ENCODE measurements at places on chromosomes 2 and 18. TPM values are rescaled to one million over a fixed set of nuclear protein-coding genes. Genes with fewer than 3 reads are reported as not detected.

DNA sequence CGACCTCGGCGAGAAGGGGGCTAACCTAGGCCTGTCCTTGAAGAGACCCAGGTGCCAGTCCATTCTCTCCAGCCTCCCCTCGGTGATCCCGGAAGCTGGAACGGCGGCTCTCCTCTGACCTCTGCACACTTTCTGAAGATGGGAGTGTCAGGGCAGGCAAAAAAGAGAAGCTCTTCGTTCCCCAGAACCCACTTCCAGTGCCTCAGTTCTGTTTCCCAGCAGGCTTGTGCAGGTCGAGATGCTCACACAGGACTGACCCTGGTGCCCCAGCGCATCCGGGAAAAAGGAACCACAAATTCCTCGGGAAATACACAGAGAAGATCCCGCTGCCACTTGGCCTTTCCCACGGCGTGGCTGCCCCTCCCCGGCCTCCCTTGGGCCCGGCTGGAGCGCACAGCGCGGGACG lies 681 bp upstream of the PTPN18 start:
- H3K27ac ChIP-seq, result peak overlapping the region; percentile 80
- DNase-seq, result no peak
- H3K4me1 ChIP-seq, result peaks cover 17% of the 10 kb centered on the region

GRCh38 chr2:203949228-203949627 lies 12.7 kb downstream of the ICOS start:
- DNase-seq, result no peak
- no peaks in the 10 kb centered on the region for H3K27me3 ChIP-seq

DNA sequence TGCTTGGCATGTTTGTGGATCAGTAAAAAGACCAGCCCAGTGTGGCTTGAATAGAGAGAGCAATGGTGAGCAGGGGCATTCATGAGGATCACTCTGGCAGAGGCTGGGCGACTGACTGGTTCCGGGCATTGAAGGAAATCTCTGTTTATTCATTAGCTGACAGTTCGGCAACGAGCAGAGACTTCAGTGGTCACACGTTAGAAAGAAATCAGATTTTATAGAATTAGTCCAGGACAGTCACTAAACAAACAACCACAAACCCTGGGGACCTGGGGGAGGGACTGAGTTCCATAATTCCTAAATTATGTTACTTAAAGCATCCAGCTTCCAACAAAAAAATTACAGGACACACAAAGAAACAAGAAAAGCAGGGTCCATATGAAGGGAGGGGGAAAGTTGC lies 72.5 kb downstream of the NOL10 start:
- no peak overlapping the region for H3K4me3 ChIP-seq
- no peaks in the 10 kb centered on the region for H3K4me1 ChIP-seq

GRCh38 chr2:88729061-88729745 lies 37.7 kb downstream of the RPIA start:
- no peaks in the 10 kb centered on the region for H3K27me3 ChIP-seq
- H3K27ac ChIP-seq, result no peak overlapping the region
- no peaks in the 10 kb centered on the region for H3K36me3 ChIP-seq
- no peak overlapping the region for H3K4me3 ChIP-seq

GRCh38 chr2:241804326-241805229 lies 4.4 kb upstream of the NEU4 start:
- H3K4me1 ChIP-seq, result peaks cover 25% of the 10 kb centered on the region
- no peaks in the 10 kb centered on the region for H3K27me3 ChIP-seq
- no peaks in the 10 kb centered on the region for H3K36me3 ChIP-seq
- no peak for DNase-seq
- H3K4me3 ChIP-seq, result no peak overlapping the region

- H3K27me3 ChIP-seq, result no peaks in the 10 kb centered on the region
- DNase-seq, result no peak
- H3K27ac ChIP-seq, result no peak overlapping the region
- H3K4me1 ChIP-seq, result no peaks in the 10 kb centered on the region
Observed at GRCh38 chr18:37385846-37386778, 179.5 kb downstream of the CELF4 start.

GRCh38 chr18:54069729-54070128 lies 154.7 kb downstream of the MBD2 start:
- no peaks in the 10 kb centered on the region for H3K36me3 ChIP-seq
- no peak overlapping the region for H3K4me3 ChIP-seq
- H3K27ac ChIP-seq, result no peak overlapping the region
- no peak for DNase-seq

- no peak overlapping the region for H3K4me3 ChIP-seq
- no peaks in the 10 kb centered on the region for H3K4me1 ChIP-seq
- no peak overlapping the region for H3K27ac ChIP-seq
- no peaks in the 10 kb centered on the region for H3K36me3 ChIP-seq
- DNase-seq, result no peak
Observed at GRCh38 chr2:182831921-182832320, 34.5 kb downstream of the FRZB start.

DNA sequence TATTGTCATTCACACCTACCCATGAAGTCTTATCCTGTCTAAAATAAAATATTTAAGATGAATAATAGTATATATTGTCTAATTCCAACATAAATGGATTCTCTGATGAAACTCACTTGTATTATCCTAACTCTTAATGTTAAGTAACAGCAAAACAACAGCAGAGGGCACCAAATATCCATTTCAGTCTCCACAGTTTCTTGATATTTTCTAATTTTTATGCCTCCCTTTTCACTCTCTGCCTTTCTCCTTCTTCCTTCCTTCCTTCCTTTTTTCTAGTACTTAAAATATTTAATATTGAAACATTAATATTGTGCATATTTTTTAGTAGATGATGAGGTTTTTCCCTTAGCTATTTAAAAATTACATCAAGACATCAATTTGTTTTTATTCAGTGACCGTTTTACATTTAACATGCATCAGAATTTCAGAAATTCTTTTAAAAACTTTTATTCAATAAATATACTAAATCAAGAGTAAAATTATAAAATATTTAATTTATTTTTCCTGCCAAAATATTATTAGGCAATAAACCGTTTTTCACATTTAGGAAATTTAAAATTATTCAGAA lies 97.6 kb downstream of the WDR7 start:
- DNase-seq, result no peak
- H3K4me1 ChIP-seq, result no peaks in the 10 kb centered on the region
- H3K27ac ChIP-seq, result no peak overlapping the region
- H3K27me3 ChIP-seq, result no peaks in the 10 kb centered on the region
- no peak overlapping the region for H3K4me3 ChIP-seq

- H3K36me3 ChIP-seq, result peaks cover 17% of the 10 kb centered on the region
- H3K27me3 ChIP-seq, result no peaks in the 10 kb centered on the region
- DNase-seq, result no peak
- H3K4me3 ChIP-seq, result no peak overlapping the region
Observed at GRCh38 chr2:43559391-43560230, 36.2 kb downstream of the THADA start.

- H3K4me3 ChIP-seq, result no peak overlapping the region
- H3K4me1 ChIP-seq, result peaks cover 8% of the 10 kb centered on the region
- H3K36me3 ChIP-seq, result no peaks in the 10 kb centered on the region
- H3K27ac ChIP-seq, result no peak overlapping the region
- DNase-seq, result no peak
Observed at GRCh38 chr2:74869517-74869916, 35.6 kb downstream of the HK2 start.

DNA sequence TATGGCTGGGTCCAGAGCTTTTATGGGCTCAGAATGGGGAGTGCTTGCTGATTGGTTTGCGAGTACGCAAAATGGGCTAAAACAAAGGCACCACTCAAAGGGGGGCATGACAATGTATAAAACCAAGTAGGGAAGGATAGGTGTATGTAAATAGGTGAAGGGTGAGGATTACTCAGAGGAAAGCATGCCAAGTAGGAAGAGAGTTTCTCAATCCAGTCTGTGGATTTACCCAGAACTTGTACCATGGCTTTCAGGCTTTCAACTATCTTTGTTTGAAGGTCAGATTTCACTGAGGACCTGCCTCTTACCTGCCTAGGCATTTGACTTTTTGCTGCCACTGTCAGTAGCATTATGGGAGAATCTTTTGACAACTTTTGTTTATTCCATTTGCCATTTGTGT lies 92.3 kb downstream of the RAB3GAP1 start:
- H3K4me1 ChIP-seq, result no peaks in the 10 kb centered on the region
- no peak overlapping the region for H3K27ac ChIP-seq
- no peaks in the 10 kb centered on the region for H3K27me3 ChIP-seq
- DNase-seq, result no peak
- H3K36me3 ChIP-seq, result no peaks in the 10 kb centered on the region
- no peak overlapping the region for H3K4me3 ChIP-seq

- no peak overlapping the region for H3K4me3 ChIP-seq
- H3K27me3 ChIP-seq, result no peaks in the 10 kb centered on the region
- DNase-seq, result no peak
- H3K4me1 ChIP-seq, result no peaks in the 10 kb centered on the region
Observed at GRCh38 chr2:80078290-80079036, 226.1 kb downstream of the LRRTM1 start.

GRCh38 chr2:164080486-164080885 lies 344.7 kb upstream of the FIGN start:
- no peak for DNase-seq
- no peaks in the 10 kb centered on the region for H3K36me3 ChIP-seq
- H3K27me3 ChIP-seq, result no peaks in the 10 kb centered on the region
- no peak overlapping the region for H3K4me3 ChIP-seq

DNA sequence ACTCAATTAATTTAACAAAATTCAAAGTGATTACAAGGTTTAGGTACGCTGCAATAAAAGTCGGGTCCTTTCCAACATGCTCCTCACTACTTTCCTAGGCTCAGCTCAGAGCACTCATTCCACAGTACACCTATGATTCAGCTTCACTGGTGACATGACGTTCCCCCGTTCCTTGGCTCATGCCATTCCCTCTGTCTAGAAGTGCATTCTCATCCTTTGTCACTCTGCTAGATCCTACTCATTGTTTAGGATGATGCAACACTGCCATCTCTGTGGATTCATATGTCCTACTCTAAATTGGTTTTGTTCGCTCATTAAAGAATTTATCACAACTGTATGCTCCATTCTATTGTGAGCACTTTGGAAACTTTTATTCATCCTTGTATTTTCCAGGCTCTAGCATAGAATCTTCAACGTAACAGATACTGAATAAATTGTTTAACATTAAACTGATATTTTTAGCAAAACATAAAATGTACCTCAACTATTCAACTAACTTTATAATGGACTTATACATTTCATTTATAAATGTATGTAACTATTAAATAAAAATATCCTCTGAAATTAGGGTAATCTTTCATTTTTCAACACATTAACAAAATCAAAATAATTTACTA lies 78.6 kb downstream of the FAM228A start:
- no peak overlapping the region for H3K27ac ChIP-seq
- H3K27me3 ChIP-seq, result no peaks in the 10 kb centered on the region
- no peak overlapping the region for H3K4me3 ChIP-seq
- H3K4me1 ChIP-seq, result no peaks in the 10 kb centered on the region

DNA sequence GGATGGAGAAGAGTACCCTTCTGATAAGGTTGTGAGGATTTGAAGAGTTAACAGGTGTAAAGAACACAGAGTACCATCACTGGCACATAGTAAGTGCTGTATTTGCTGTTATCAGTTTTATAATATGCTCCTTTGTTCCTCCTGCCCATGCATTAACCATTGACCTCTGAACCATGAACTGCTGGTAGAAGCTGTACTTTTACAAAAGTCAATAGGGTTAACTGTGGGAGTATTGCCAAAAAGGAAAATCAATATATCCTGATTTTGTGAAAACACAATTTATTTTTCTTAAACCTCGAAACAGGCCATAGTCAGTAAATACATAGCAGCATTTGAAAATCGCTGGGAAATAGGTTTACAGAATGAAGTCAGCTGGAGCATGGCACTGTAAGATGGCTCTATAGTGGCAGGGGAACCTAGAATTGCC lies 18.9 kb upstream of the ACAA2 start:
- no peaks in the 10 kb centered on the region for H3K36me3 ChIP-seq
- H3K4me3 ChIP-seq, result no peak overlapping the region
- H3K27ac ChIP-seq, result no peak overlapping the region
- no peaks in the 10 kb centered on the region for H3K27me3 ChIP-seq

DNA sequence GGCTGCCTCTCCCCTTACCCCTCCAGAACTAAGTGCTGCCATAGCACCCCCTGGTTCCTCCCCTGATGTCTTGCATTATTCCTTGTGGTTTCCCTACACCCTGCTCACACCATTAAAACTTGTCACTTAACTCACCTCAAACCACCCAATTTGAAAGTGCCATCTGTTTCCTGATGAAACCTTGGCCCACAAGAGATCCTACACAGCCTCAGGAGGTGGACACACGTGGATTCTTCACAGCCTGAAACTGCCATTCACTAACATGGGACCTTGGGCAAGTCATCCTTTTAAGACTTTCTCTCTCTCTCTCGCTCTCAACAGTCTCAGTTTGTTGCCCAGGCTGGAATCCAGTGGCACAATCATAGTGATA lies 27.5 kb upstream of the FAM124B start:
- no peak overlapping the region for H3K27ac ChIP-seq
- H3K27me3 ChIP-seq, result no peaks in the 10 kb centered on the region
- no peak for DNase-seq
- H3K4me1 ChIP-seq, result no peaks in the 10 kb centered on the region

- no peak overlapping the region for H3K27ac ChIP-seq
- H3K4me3 ChIP-seq, result no peak overlapping the region
- no peak for DNase-seq
- H3K4me1 ChIP-seq, result no peaks in the 10 kb centered on the region
- no peaks in the 10 kb centered on the region for H3K27me3 ChIP-seq
- no peaks in the 10 kb centered on the region for H3K36me3 ChIP-seq
Observed at GRCh38 chr18:5662586-5663090, 118.8 kb upstream of the EPB41L3 start.

GRCh38 chr2:80300954-80301353 lies 3.6 kb downstream of the LRRTM1 start:
- no peaks in the 10 kb centered on the region for H3K4me1 ChIP-seq
- no peak for DNase-seq
- no peak overlapping the region for H3K27ac ChIP-seq

COA5 gene
- total RNA-seq, result 20.6 TPM

ESCO1 gene
- 15.4 TPM for total RNA-seq

MCEE gene
- total RNA-seq, result 4.8 TPM

KIF5C gene
- 1.6 TPM for total RNA-seq

PIEZO2 gene
- total RNA-seq, result 0.57 TPM

LYG1 gene
- total RNA-seq, result 0.23 TPM

FZD7 gene
- total RNA-seq, result 38.1 TPM

PRR30 gene
- total RNA-seq, result not detected

MAP2 gene
- 44.9 TPM for total RNA-seq

Data from Panc1 (cell line).